ENCODE measurements at places on chromosomes 16 and 17.
A peak's percentile ranks its signal among the peaks of the same experiment; 100 is the strongest.

GRCh38 chr16:29307598-29308507, 98.7 kb downstream of the NPIPB11 start:
- no peak for DNase-seq

DNA sequence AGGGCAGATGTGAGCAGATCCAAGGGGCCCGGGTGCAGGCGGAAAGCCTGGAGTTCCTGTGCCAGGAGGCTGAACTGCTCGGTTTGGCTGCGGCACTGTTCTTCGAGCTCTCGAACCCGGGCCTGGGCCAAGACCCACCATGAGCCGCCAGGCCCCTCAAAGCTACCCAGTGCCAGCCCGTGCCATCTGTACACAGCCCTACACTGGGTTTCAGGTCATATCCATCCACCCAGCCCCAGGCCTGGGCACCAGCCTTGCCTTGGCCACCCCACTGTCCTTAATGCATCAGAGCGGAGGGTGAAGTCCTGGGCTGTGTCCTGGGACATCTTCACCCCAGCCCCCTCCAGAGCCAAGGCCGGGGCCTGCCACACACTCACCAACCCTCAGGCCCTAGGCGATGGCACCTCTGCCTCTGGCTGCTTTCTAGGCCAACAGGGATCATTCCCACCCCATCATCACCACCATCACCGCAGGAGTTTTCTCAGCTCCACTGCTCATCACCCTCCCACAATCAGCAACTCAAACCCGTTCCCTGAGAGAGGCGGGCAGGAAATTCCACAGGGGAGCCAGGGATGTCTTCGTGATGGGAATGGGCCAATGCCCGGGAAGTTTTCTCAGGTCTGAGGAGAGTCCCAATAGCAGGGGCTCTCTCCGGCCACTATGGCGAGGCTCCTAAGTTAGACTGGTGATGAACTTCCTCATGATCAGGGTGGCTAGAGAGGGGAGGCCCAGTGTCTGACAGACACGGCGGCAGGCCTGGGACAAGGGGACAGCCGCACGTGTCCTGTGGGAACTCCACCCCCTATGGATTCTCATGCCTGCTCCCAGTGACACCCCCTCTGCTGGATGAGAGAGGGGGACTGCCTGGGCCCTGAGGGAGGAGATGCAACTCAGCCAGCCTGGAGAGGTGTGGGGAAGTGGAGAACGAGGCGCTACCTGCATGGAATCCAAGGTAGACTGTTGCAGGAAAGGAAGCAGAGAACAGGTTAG, 9.1 kb downstream of the TSPOAP1 start:
- DNase-seq = no peak

DNA sequence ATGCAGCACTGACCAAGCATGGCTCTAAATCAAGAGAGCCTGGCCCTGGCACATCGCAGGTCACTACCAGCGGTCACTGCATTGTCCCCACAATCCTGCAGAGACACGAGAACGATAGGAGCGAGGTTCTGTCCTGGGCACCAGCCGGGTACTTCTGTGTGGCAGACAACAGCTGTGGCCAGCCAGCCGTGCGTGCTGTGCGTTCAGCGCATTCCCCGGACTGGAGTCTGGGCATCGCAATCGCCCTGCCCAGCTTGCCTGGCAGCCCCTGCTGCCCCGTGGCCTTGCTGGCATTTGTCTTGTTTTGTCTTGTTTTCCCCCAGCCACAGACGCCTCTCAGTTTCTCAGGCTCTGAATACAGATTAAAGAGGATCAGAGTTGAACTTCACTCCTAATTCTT, 33.9 kb downstream of the COTL1 start:
- no peak for DNase-seq

DNA sequence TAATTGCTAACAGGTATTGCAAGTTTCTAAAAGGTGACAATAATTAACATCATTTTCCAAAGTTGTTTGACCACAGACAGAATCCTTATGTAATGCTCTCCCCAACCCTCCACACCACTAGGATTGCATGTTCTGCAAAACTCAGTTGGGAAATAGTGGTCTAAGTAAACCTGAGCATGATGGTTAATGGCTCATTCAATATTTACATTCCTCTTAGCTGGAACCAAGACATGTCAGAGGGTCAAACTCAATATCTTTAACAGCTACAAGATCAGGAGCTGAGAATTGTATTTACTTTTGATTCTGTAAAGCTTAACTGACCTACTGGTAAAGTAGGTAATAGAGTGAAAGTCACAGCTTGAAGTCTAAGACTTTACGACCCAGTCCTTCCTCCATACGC, 10.2 kb downstream of the MFSD6L start:
- no peak for DNase-seq

DNA sequence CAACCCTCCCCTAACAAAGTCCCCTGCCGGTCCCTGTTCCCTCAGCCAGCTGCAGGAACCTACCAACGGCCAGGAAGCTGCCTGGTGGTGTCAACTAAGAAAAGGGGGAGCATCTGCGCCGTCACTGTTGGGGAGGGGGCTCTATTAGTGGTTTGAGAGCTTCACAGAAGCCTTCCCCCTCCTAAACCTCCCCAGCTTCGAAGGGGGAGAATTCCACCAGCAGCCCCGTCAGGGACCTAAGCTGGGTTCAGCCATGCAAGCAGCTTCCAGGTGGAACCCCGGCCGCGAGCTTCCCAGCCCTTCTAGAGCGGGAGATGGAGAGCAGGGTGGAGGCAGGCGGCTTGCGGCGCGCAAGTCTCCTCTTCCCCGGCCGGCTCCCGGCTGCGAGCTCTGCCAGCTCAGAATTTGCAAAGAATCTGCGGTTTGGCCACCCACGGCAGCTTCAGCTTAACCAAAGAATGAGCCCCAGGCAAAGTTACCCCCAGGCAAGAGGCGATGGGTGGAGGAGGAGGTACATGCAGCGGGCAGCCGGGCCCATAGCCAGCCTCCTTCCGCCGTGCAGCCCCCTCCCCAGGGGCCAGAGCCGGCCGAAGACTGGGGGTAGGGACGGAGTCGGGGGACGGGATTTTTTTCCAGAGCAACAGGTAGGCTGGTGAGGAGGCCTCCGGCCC, 33.7 kb downstream of the DDX19A start:
- DNase-seq = peak; percentile 64

- DNase-seq = peak; percentile 24
Measured at GRCh38 chr17:82449131-82449882, 1.2 kb downstream of the CYBC1 start.

DNA sequence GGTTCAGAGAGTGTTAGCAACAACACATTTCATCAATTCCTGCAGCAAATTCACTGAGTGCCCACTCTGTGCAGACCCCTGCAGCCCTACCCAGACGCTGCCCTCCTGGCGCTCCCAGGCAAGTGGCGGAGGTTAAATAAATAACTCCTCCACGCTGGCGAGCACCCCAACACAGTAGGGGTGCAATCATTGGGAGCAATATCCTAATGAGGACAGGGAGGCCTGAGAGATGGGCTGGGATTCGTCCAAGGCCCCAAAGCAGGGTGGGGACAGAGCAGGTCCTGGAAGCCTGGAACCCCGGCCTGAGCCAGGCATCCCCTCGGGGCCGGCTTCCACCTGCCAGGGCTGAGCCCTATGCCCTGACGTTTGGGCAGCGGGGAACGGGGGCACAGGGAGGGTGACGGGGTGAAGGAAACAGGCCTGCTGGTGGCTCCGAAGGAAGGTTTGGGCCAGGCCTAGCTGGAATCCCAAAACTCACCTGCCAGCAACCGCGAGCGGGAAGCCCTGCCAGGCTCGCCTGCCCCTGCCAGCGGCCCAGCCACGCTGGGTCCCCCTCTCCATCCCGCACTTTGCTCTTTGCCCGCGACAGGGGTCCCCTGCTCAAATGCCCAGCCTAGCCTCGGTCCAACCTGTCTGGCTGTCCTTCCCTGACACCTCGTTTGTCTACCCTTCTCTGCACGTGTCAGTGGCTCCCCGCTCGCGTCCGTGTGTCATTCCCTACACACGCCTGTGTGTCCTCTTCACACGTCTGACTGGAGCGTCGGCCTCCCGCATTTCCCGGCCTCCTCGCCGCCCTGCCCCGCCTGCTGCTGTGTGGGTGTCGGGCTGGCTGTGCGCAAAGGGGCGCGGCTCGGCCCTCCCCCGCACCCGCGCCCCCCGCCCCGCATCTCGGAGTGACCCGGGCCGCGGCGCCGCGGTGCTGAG, 721 bp upstream of the BEAN1 start:
- no peak for DNase-seq

DNA sequence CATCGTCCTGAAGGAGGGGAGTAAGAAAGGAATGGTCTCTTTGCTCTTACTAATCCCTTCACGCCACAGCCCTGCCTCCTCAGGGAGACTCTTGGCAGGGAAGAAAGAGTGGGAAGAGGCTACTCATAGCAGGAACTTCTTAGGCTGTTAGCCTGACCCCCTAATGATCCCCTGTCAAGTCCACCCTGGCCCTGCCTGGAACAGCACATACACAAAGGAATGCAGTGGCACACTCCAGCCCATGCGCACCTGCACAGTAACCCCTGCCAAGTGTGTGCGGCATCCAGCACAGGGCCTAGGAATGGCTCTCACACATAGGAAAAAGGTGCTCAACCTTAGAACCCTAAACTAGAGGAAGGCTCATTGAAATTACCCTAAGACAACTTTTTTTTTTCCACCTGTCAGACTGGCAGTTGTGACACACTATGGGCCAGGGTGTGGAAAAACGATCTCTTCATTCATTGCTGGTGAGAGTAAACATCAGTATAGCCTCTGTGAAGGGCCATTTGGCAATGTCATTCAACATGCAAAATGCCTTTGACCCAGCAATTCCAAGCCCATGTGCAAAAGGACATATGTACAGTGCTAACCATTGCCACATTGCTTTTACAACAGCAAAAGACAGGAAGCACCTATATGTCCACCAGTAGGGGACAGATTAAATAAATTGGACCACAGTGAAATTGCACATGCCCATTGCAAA, 50.1 kb downstream of the PIMREG start:
- no peak for DNase-seq

GRCh38 chr17:79084291-79085153, 9.9 kb downstream of the ENGASE start:
- no peak for DNase-seq

GRCh38 chr17:5757314-5757907, 173.1 kb upstream of the NLRP1 start:
- DNase-seq = no peak

- no peak for DNase-seq
Measured at GRCh38 chr17:57257895-57258851, 1.9 kb downstream of the MSI2 start.

DNA sequence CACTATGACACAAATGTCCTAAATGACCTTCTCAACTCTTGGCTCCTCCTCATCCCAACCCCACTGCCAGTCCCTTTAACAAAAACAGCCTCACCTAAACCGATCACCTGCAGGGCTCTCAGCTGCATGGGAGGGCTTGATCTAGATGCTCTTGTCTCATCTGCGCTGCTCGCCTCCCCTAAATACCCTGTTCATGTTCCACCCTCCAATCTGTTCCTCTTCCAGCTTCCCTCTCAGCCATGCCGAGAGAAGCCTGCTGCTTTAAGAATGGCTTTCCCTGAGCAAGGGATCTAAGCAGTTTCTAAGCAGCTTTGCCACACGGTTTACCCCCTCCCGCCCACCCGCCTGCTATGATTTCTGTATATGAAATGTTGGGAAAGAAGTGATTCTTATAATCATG, 23.7 kb downstream of the PIPOX start:
- DNase-seq = no peak

DNA sequence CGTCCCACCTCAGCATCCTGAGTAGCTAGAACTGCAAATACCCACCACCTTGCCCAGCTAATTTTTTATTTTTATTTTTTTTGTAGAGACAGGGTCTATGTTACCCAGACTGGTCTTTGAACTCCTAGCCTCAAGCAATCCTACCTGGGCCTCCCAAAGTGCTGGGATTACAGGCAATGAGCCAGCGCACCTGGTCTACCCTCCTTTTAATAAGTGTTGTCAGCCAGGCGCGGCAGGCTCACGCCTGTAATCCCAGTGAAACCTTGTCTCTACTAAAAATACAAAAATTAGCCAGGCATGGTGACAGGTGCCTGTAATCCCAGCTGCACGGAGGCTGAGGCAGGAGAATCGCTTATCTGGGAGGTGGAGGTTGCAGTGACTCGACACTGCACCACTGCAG, 19.3 kb downstream of the RFFL start:
- no peak for DNase-seq

DNA sequence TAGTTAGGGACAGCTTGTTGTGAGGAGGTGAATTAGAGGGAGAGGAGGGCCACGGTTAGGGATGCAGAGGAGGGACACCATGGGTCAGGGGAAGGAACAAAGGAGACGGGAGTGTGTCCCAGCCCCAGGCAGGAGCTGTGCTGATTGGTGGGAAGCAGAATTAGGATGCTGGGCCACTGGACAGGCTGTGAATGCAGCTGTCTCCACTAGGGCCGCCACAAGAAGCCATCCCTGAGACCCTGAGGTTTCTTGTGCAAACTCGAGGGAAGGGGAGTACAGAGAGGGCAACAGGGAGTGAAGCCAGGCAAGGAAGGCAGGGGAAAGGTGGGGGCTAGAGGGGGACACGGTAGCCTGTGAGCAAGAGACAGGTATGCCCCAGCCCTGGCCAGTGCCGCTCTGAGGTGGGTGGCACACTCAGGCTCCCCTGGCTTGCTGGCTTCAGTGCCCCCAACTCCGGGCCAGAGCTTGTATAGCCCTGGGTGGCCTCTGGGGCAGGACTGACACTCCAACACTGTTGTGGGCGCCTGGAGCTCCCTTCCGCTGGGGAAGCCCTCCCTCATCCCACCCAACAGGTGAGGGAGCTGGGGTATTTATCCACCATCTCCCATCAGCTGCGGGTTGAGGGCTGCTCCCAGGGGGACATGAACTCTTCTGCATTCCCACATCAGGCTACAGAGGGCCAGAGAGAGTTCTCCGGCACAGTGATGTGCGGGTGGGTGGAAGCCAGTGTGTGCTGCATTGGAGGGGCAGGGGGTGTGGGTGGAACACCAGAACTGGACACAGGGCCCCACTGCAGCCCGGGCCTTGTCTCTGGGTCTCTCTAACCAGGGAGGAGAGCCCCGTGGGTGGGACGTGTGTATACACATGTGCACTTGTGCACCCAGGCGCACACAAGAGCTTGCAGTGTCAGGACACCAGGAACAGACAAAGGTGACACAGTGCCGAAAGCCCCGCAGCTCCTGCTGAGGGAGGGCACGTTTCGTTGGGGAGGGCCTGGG, 8.3 kb upstream of the SPPL2C start:
- DNase-seq = no peak

- no peak for DNase-seq
Measured at GRCh38 chr16:72937360-72937759, 110.6 kb downstream of the ZFHX3 start.

DNA sequence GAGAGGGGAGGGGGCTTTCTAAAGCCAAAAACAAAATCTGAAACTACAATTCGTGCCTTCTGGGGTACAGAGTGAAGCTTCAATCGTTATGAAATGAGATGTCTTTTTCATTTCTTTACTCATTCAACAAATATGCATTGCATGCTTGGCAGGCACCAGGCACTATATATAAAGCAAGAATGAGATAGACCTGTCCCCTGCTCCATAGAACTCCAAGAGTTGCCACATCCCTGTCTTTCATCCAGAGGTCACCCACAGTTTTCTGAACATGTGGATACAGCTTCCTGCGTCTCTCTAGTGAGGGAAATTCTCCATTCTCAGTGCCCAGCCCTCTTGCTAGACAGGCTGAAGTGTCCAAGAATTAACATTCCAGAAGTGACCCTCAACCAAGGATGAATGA, 343.2 kb upstream of the MAF start:
- no peak for DNase-seq

GRCh38 chr16:84562174-84562815, 55.6 kb downstream of the COTL1 start:
- no peak for DNase-seq

- DNase-seq = no peak
Measured at GRCh38 chr16:83743241-83743640, 64.5 kb upstream of the HSBP1 start.
